Daoy (cell line): ENCODE measurements at places on chromosomes 16 and 17.
A peak's percentile ranks its signal among the peaks of the same experiment; 100 is the strongest.

- no peak for DNase-seq
Observed at GRCh38 chr16:704047-704446, 1.6 kb downstream of the FBXL16 start.

DNA sequence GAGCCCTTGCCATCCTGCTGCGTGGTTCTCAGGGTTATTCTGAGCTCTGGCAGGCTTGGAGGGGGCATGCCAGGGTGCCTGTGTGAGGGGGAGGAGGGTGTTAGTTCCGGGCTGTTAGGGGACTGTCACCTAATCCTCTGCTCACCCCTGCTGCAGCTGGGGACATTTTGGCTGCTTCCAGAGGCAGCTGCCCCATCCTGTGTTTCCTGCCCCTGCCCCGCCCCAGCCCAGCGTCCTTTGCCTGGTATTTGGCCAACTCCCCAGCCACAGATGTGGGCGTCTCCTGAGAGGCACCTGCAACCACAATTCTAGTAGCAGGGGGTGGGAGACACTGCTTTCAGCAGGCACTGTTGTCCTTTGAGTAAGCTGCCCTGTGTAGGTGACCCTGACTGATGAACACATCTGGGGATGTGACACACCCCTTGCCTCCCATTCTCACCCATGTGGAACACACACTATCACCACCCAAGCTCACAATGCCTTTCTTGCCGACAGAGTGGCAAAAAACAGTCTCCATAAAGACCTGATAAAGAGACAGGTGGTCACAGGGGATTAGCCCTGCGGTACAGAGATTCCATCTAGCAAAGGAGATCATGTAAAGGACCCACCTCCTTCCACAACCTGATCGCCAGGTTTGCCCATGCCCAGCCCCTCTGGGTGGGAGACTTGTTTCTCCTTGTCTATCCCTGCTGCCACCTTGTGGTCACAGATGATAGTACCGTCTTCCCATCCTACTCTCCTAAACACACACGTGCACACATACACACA lies at the start of gene CHRNE:
CHRNE (minus strand) TSS at position 48 of the 768 bp plus-strand sequence; CDS start at position 13, 35 bp downstream.
- DNase-seq, result peak; percentile 77

GRCh38 chr17:76353004-76353598 lies 615 bp downstream of the PRPSAP1 start:
- DNase-seq, result no peak

DNA sequence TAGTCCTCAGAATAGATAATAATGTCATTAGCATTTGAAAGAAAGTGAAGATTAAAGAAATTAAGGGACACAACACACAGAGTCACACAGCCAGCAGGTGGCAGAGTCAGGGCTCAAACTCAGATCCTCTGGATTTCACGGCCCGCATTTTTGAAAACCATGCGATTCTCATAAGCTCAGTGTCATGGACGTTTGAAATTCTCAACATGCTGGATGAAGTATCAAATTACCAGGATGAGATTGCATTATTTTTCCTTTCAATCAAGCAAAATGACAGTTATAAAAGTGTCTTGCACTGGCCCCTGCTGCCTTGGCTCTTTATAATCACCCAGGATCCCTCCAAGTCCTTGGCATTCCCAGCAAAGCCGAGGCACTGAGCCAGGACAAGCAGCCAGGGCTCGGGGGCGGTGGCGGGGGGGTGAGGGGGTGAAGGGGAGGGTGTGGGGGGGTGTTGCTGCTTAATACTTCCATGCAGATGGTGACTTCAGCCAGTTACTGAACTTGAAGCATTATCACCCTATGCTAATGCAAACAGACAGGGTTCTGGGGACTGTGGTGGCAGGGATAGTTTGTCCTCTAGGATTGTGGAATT lies 6.6 kb upstream of the BMERB1 start:
- DNase-seq, result peak; percentile 70

GRCh38 chr16:57115514-57116182 lies 23.3 kb downstream of the CPNE2 start:
- no peak for DNase-seq

GRCh38 chr16:53055541-53056391 lies 975 bp downstream of the CHD9 start:
- peak; percentile 56 for DNase-seq

- peak; percentile 68 for DNase-seq
Observed at GRCh38 chr16:75265911-75266701, 14.7 kb upstream of the BCAR1 start.

DNA sequence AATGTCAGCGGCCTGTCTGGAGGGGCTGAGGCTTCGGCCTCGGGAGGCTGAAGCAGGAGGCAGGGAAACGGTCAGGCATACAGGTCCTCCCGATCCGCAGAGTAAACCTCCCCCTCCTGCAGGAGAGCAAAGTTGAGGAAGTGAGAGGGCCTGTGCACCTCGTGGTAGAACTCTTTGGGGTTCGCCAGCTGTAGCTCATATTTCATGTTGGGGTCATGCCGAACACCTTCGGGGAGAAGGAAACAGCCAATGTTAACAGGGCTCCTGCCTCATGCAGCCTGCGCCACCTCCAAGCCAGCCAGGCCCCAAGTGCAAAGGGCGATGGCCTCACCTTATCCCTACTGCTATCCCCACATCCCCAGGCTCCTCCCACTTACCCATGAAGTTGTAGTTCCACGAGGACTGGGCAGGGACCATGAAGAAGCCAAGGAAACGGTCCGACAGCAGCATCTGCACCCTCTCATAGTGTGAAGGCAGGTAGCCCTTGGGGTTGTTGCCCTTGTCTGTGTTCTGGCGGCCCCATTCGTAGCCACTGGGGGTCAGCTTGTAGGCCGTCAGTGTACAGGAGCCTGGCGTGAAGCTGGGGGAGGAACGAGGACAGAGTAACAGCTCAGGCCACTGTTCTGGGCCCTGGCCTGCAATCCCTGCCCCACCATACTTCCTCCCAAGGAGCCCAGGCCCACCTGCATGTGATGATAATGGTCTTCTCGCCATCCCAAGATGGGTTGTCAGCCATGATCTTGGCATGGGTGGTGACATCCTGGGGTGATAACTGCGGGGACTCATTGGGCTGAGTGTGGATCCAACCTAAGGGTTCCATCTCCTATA lies 1.3 kb upstream of the RILP start:
- DNase-seq, result no peak

DNA sequence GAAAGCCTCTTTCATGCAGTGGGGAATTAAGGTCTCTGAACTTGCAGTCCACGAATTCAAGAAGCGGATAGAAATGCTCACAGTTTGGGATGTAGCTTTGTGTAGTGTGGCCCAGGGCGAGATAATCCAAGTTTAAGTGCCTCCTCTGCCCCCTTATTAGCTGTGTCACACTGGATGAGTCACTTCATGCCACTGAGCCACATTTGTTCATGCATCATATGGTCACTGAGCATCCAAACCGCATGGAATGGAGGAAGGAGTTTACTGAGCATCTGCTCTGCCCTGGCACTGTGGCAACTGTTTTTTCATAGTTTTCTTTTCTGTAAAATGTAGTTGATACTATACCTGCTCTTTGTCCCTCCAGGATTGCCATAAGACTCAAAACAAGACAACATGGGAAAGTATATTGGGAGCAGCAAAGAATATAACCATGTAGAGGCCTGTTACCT lies 15.1 kb upstream of the DHX8 start:
- DNase-seq, result peak; percentile 90

- DNase-seq, result no peak
Observed at GRCh38 chr17:7651665-7652387, 1.1 kb downstream of the ATP1B2 start.

GRCh38 chr17:73257516-73257915 lies 4.2 kb downstream of the CPSF4L start:
- peak; percentile 35 for DNase-seq

DNA sequence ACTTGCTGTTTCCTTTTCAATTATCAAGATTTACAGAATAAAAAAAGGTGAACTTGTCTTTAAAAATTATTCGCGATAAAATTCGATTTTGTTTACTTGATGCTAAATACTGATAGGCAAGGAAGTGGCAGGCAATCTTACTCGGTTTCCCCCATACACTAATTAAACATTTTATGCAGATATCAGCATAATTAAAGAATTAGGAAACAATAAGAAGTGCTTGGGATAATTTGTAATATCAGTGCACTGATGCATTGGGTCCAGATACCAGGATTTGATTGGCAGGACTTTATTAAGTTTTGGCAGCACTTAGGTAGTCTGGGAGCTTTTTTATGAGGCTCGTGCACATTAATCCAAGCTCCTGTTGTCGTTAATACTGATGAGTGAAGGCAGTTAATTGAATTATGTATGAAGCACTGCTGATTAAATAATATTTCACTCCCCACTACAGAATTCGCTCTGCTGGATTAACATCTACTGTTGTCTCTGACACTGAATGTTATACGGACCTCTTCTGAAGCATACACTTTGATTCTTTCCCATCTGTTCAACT lies 165.6 kb downstream of the CA10 start:
- no peak for DNase-seq

DNA sequence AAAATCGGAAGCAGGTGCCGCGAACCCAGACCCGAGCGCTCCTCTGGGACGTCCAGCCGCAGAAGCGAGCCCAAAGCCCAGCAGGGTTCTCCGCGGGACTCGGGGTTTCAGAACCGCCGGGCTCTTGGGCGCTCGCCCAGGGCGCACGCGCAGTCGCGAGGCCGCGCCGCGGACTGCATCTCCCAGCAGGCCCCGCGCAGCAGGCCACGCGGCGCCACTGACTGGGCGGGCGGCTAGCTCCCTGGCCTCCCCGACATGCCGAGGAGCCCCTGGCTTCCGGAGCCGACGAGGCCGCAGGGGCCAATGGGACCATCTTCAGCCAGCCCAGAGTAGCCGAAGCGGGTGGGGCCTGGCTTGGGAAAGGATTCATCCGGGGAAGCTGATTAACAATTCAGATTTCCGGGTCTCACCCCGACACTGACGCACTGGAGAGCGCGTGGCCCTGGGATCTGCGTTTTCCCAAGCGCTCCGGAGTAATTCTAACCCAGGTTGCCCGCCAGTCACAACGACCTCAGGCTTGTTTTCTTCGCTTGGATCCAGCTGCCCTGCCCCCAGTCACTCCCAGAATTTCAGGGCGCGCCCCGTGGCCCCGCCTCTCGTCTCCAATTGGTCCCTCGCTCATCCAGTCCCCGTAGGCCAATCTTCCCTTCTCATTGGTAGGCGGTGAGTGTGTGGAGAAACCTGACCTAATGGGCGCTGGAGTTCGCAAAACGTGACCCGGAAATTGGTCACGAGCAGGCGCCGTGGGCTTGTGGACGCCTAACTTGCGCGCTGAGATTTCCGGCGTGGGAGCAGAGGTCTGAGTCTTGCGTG lies at the start of gene ZNF263:
ZNF263 (plus strand) TSS at position 762 of the 813 bp plus-strand sequence. CDS start 328 bp downstream, outside the sequence.
- DNase-seq, result peak; percentile 96

DNA sequence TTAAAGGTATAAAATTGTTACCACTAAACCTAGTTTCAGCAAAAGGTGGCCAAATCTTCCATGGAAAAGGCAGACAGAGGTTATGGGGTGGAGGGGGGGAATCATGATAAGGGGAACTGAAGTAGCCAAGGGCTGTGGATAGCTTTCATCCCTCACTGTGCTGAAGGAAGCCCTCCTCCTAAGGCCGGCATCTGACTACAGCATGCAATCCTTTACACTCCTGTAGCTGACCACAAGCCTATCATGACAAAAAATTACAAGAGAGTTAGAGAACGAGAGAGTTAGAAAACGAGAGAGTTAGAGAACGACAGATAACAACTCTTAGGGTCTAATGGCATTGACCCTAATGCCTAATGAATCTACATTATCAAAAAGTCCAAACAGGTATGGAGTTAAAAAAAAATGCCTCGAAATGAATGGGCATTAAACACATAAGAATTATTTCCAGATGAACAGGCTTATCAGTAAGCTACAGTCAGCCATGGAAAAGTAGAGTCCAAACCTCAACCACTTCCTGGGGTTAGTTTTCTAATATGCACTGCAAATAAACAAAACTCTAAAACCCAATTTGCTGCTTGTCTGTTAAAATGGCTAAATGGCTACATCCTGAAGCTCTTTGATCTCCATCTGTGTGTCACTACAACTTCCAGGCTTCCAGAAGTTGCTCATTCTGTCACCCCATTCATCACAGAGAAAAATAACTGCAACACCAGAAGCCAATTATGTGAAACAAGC lies 29.7 kb downstream of the DUSP14 start:
- DNase-seq, result no peak

- DNase-seq, result no peak
Observed at GRCh38 chr16:89431158-89431584, 59.2 kb downstream of the ANKRD11 start.

DNA sequence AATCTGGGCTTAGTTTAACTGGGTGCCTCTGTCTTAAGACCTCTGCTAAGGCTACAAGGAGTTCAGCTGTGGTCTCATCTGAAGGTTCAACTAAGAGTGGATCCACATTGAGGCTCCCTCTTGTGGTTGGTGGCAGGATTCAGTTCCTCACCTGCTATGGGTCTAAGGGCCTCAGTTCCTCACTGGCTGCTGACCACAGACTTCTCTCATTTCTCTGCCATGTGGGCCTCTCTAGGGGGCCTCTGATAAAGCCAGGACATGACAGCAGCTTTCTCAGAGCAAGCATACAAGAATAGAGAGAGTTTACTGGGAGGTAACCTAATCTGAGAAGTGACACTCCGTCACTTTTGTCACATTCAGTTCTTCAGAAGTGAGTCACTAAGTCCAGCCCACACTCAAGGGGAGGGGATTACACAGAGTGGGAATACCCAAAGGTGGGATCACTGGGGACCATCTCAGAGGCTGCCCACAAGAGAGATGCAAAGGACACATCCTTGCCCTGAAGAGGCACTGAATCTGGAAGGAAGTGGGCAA lies 19.2 kb upstream of the ABAT start:
- no peak for DNase-seq

DNA sequence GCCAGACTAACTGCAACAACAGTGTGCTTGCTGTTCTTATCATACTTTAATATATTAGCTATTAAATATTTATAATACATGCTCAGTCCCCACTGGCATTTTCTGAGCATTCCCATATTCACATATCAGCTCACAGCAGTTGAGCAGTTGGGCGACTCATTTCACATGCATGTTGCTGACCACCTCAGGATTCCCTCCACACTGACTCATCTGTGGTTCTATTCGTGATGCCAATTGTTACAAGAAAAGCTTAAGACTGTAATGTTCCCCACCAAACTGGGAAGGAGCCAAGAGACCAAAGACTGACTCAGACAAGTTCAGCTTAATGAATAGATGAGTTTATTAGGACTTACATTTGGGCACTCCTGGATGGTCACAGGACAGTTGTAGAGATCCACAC lies 100.3 kb upstream of the KIF2B start:
- DNase-seq, result peak; percentile 7

- DNase-seq, result no peak
Observed at GRCh38 chr17:80427366-80428282, 12.7 kb downstream of the ENDOV start.

DNA sequence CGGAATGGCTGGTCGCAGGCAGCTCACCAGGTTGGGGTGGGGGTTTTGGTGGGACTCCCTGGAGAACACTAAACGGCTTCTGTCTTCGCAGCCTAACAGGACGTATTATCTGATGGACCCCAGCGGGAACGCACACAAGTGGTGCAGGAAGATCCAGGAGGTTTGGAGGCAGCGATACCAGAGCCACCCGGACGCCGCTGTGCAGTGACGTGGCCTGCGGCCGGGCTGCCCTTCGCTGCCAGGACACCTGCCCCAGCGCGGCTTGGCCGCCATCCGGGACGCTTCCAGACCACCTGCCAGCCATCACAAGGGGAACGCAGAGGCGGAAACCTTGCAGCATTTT lies 59.7 kb downstream of the PDPK1 start:
- no peak for DNase-seq

- DNase-seq, result peak; percentile 71
Observed at GRCh38 chr17:68378268-68379176, 78.8 kb downstream of the WIPI1 start.
